ENCODE measurements at places on chromosomes 12 and 14.
A peak's percentile ranks its signal among the peaks of the same experiment; 100 is the strongest.

DNA sequence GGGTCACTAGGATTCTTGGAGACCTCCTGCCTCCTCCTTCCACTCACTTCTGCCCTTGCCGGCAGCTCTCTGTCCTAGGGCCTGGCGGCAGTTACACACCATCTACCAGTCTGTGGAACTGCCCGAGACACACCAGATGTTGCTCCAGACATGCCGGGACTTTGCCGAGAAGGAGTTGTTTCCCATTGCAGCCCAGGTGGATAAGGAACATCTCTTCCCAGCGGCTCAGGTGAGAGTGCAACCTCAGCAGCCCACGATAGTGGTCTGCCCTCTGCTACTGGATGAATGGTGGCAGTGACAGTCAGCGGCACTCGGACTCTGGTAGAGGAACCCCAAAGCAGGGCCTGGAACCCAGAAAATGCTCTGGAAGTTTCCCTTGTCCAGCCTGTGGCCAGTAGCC lies 1.3 kb downstream of the ACADS start:
- no peaks in the 10 kb centered on the region for H3K27me3 ChIP-seq
- peaks cover 50% of the 10 kb centered on the region for H3K36me3 ChIP-seq
- no peak for DNase-seq
- no peak overlapping the region for H3K27ac ChIP-seq
- peaks cover 12% of the 10 kb centered on the region for H3K4me1 ChIP-seq

DNA sequence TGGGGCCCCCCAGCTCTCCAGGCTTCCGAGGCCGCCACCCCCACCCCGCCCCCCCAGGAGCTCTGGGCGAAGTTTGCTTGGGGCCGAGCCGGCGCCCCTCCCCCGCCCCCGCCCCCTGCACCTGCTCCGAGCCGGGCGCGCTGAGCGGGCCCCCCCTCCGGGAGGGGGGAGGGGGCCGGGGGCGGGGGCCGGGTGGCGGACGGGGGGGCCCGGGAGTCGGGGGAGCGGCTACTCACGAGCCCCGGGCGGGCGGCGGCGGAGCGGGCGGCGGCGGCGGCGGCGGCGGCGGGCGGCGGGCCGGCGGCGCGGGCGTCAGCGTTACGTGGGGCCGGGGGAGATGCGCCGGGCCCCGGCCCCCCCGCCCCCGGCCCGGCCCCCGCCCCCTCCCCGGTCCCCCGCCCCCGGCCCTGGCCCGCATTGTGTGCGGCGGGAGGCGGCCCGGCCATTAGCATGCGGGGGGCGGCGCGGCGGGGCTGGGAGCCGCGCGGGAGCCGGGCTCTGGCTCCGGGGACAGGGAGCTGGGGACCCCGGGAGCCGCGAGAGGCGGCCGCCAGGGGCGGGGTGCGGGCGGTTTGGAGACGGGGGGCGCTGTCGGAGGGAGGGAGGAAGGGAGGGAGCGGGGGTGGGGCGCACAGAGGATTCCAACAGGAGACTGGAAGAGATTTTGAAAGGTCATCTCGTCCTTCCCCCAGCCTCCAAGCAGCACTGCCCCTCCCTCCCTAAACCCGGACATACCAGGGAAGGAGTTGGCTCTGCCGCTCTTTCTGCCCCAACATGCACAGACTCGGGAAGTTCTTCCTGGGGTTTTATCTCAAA lies at the start of gene ZNF219:
Gene ZNF219 (minus strand): TSS at position 580 of the 816 bp plus-strand sequence. CDS start 5,064 bp downstream, outside the sequence.
- peak; percentile 58 for DNase-seq
- peak within 1 kb of the TSS; percentile 12 for H3K27ac ChIP-seq
- no peaks in the 10 kb centered on the region for H3K27me3 ChIP-seq
- peak within 1 kb of the TSS; percentile 53 for H3K4me3 ChIP-seq
- peaks cover 20% of the 10 kb centered on the region for H3K4me1 ChIP-seq

- no peaks in the 10 kb centered on the region for H3K36me3 ChIP-seq
- no peak overlapping the region for H3K4me3 ChIP-seq
- peaks cover 9% of the 10 kb centered on the region for H3K4me1 ChIP-seq
- peaks cover 64% of the 10 kb centered on the region for H3K27me3 ChIP-seq
These were observed 60.7 kb downstream of the SLC6A12 start for GRCh38 chr12:153080-153746.

GRCh38 chr14:104136472-104137296 lies 1.7 kb upstream of the KIF26A start:
- no peaks in the 10 kb centered on the region for H3K36me3 ChIP-seq
- 0 out of 2 replicates have a peak, but pooled peaks cover 7% of the 10 kb centered on the region for H3K4me1 ChIP-seq
- H3K27ac ChIP-seq: no peak overlapping the region
- no peak overlapping the region for H3K4me3 ChIP-seq

- H3K4me3 ChIP-seq: no peak overlapping the region
- DNase-seq: no peak
- H3K27ac ChIP-seq: no peak overlapping the region
- no peaks in the 10 kb centered on the region for H3K36me3 ChIP-seq
These were observed 670.7 kb downstream of the NRXN3 start for GRCh38 chr14:78840898-78841297.

DNA sequence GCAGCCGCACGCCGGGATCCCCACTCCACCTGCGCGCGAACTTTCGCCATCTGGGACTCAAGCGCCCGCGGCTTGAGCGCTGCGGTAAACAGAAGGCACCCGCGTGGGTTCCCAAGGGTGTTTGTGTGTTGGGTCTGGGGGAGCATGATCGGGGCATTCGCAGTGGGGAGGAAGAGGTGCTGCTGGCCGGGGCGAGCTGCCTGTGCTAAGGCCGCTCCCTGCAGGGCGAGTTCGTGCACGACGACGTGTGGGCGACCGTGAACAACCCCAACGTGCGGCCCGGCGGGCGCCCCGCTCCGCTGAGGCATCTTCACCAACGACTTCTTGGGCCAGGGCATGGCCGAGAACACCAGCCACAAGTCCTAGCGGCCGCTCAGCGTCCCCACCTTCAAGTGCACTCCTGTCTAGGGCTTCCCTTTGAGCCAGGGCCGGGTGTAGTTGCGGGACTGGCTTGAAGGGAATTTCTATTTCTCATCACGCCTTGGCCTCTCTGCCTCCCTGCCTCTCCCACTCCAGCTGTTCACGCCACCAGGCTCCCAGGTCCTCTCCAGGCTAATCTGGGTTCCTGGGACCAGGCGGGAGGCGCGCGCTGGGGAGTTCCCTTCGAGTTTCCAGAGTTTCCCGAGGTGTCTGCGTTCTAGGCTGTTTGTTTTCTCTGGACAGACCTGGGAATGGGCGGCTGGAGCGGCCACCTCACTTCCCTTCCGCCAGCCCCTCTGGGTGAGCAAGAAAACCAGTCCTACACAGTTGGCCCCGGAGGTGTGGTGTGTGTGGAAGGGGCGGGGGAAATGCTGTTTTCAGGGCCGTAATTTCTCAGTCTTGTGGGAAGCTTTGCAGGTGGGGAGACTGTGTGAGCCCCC lies 417.8 kb upstream of the TMTC1 start:
- peaks cover 12% of the 10 kb centered on the region for H3K27me3 ChIP-seq
- H3K4me1 ChIP-seq: no peaks in the 10 kb centered on the region
- no peaks in the 10 kb centered on the region for H3K36me3 ChIP-seq
- DNase-seq: no peak
- H3K4me3 ChIP-seq: no peak overlapping the region

DNA sequence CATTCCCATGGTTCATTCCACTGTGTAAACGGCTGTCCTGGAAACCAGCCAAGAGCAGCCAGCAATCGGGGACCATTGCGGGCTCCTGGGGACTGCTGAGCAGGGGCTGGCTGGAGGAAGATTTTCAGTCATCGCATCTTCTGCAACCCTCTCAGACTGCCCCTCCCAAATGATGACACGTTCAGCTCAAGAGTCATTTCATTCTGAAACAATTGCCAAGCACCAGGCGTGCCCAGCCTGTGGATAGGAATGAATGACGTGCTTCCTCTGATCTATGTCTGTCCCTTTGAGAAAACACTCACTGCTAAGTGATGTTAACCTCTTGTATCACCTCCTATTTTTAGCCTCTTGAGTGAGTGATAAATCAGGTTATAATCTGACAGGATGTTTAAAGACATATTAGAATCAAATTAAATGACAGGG lies 62.0 kb downstream of the NDUFA12 start:
- H3K36me3 ChIP-seq: no peaks in the 10 kb centered on the region
- no peak overlapping the region for H3K27ac ChIP-seq
- H3K4me3 ChIP-seq: no peak overlapping the region
- peaks cover 2% of the 10 kb centered on the region for H3K4me1 ChIP-seq

GRCh38 chr12:132936163-132936562 lies 19.9 kb downstream of the ZNF605 start:
- H3K27ac ChIP-seq: no peak overlapping the region
- H3K36me3 ChIP-seq: no peaks in the 10 kb centered on the region
- no peak for DNase-seq
- H3K27me3 ChIP-seq: no peaks in the 10 kb centered on the region
- no peak overlapping the region for H3K4me3 ChIP-seq

DNA sequence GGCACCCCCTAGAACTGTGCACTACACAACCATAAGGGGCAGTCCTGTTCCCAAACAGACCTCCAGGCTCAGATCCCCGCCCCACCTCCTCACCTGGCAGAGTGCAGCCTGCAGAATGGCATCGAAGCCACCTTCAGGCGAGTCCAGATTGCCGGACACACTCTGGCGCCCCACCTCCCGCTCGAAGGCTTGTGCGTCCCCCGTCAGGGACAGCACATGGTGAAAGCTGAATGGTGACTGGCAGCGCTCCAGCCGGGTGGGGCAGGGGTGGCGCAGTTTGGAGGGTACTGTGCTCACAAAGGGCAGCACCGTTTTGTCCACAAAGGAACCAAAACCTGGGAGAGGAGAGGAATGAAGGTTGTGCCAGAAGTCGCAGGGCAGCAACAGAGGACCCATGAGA lies 10.6 kb downstream of the ITGB7 start:
- no peaks in the 10 kb centered on the region for H3K36me3 ChIP-seq
- DNase-seq: no peak
- no peak overlapping the region for H3K4me3 ChIP-seq

- DNase-seq: no peak
- H3K36me3 ChIP-seq: no peaks in the 10 kb centered on the region
- no peak overlapping the region for H3K4me3 ChIP-seq
These were observed 333.4 kb upstream of the FBXO33 start for GRCh38 chr14:39765676-39766075.

GRCh38 chr12:113486722-113487121 lies 15.1 kb upstream of the LHX5 start:
- no peak overlapping the region for H3K27ac ChIP-seq
- H3K36me3 ChIP-seq: no peaks in the 10 kb centered on the region
- peaks cover 25% of the 10 kb centered on the region for H3K27me3 ChIP-seq
- DNase-seq: no peak
- H3K4me1 ChIP-seq: no peaks in the 10 kb centered on the region
- no peak overlapping the region for H3K4me3 ChIP-seq

- H3K27ac ChIP-seq: no peak within 1 kb of the TSS
- no peaks in the 10 kb centered on the region for H3K4me1 ChIP-seq
- no peaks in the 10 kb centered on the region for H3K36me3 ChIP-seq
- H3K27me3 ChIP-seq: no peaks in the 10 kb centered on the region
These were observed at the start of gene LRRC43 for GRCh38 chr12:122182887-122183587. TSS of gene LRRC43 (plus strand) at chr12:122183123. CDS start at chr12:122183145, 22 bp downstream.

DNA sequence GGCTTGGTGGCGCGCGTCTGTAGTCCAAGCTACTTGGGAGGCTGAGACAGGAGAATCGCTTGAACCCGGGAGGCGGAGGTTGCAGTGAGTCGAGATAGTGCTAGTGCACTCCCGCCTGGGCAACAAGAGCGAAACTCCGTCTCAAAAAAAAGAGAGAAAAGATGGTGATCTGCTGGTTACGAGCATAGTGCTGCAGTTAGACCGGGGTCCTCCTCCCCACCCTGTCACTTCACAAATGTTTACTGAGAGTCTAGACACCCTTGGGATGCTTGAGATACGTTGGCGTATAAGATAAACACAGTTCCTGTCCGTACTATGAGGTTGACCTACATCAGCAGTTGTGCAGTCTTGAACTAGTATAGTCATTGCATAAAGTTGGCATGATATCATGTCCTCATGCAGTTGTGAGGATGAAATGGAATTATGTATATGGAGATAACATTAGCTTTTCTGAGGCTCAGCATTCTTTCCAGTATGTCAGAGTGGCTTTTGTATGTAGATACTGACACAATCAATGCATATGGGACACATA lies 787 bp downstream of the ACAD10 start:
- no peaks in the 10 kb centered on the region for H3K27me3 ChIP-seq
- peaks cover 15% of the 10 kb centered on the region for H3K4me1 ChIP-seq
- peak overlapping the region; percentile 86 for H3K4me3 ChIP-seq
- H3K36me3 ChIP-seq: peaks cover 23% of the 10 kb centered on the region
- DNase-seq: no peak

DNA sequence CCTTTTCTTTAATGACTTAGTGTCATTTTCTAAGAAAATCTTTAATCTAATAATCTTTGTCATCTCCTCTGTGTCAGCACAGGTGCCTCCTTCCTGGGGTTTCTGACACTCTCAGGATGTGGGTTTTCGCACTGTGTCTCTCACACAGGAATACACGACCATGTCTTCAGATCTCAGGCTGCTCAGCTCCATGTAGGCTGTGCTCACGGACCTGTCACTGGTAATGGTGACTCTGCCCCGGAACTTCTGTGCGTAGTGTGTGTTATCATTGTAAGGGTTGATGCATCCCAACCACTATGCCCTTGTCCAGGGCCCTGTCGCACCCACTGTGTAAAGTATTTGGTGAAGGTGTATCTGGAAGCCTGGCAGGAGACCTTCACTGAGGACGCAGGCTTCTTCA lies 647.8 kb downstream of the TMEM121 start:
- H3K27me3 ChIP-seq: no peaks in the 10 kb centered on the region
- no peak overlapping the region for H3K27ac ChIP-seq
- no peak overlapping the region for H3K4me3 ChIP-seq
- DNase-seq: no peak
- no peaks in the 10 kb centered on the region for H3K4me1 ChIP-seq
- no peaks in the 10 kb centered on the region for H3K36me3 ChIP-seq

GRCh38 chr14:34081576-34082136 lies 130.8 kb upstream of the EGLN3 start:
- H3K4me3 ChIP-seq: no peak overlapping the region
- H3K36me3 ChIP-seq: no peaks in the 10 kb centered on the region
- no peak for DNase-seq
- no peak overlapping the region for H3K27ac ChIP-seq

GRCh38 chr12:80846952-80847351 lies 90.8 kb downstream of the LIN7A start:
- H3K36me3 ChIP-seq: no peaks in the 10 kb centered on the region
- no peak overlapping the region for H3K27ac ChIP-seq
- no peak for DNase-seq
- no peak overlapping the region for H3K4me3 ChIP-seq
- no peaks in the 10 kb centered on the region for H3K4me1 ChIP-seq
- H3K27me3 ChIP-seq: no peaks in the 10 kb centered on the region

DNA sequence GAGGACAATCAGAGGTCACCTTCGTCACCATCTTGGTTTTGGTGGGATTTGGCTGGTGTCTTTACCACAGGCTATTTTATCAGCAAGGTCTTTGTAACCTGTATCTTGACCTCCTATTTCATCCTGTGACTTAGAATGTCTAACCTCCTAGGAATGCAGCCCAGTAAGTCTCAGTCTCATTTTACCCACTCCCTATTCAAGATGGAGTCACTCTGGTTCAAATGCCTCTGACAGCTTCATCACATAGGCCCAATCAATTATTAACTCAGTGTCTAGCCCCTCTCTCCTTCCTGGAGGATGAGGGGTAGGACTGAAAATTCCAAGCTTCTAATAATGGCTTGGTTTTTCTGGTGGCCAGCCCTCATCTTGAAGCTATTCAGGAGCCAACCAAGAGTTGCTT lies 111.4 kb upstream of the NAP1L1 start:
- H3K4me1 ChIP-seq: no peaks in the 10 kb centered on the region
- H3K4me3 ChIP-seq: no peak overlapping the region
- H3K27me3 ChIP-seq: no peaks in the 10 kb centered on the region
- no peak overlapping the region for H3K27ac ChIP-seq
- no peaks in the 10 kb centered on the region for H3K36me3 ChIP-seq

GRCh38 chr12:60684988-60685655 lies 1089.3 kb downstream of the SLC16A7 start:
- H3K27ac ChIP-seq: no peak overlapping the region
- H3K27me3 ChIP-seq: no peaks in the 10 kb centered on the region

GRCh38 chr14:65433157-65433556 lies 20.6 kb downstream of the FUT8 start:
- peak overlapping the region; percentile 76 for H3K27ac ChIP-seq
- no peak overlapping the region for H3K4me3 ChIP-seq
- H3K4me1 ChIP-seq: peaks cover 6% of the 10 kb centered on the region
- H3K27me3 ChIP-seq: no peaks in the 10 kb centered on the region
- DNase-seq: no peak

Measured in K562 (cell line).